ENCODE measurements at places on chromosomes 12 and 14.

- no peak for DNase-seq
Observed at GRCh38 chr12:28828318-28828717, 320.8 kb upstream of the FAR2 start.

DNA sequence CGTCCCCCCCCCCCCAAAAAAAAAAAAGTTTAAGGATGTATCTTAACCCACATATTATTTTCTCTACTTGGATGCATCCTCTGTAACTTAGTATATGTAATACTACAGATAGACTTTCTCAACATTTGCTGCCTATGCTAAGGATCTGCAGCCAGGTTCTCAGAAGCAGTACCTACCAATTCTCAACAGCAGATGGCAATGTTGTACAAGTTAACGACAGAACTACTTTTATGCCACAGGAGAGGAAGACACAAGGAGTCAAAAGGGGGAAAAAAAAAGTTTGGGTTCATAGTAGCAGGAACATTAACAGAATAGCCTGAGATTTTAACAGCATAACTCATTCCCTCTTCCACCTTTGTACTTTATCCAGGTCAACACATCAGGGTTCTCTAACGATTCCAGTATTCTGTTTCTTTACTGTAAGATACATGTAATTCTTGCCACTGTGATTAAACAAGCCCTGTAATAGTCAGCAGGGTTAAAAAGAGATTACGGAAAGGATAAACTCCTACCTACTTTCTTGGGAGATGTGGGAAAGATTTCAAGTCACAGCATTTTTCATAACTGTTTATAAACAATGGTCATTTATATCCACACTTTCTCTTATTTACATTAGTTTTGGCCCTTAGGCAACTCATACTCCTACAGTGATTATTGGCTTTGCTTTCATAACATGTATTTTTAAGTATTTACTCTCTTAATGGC is 5.7 kb upstream of the NEK9 start:
- peak; percentile 55 for DNase-seq

GRCh38 chr14:98514016-98514415 is 758.0 kb downstream of the BCL11B start:
- no peak for DNase-seq

DNA sequence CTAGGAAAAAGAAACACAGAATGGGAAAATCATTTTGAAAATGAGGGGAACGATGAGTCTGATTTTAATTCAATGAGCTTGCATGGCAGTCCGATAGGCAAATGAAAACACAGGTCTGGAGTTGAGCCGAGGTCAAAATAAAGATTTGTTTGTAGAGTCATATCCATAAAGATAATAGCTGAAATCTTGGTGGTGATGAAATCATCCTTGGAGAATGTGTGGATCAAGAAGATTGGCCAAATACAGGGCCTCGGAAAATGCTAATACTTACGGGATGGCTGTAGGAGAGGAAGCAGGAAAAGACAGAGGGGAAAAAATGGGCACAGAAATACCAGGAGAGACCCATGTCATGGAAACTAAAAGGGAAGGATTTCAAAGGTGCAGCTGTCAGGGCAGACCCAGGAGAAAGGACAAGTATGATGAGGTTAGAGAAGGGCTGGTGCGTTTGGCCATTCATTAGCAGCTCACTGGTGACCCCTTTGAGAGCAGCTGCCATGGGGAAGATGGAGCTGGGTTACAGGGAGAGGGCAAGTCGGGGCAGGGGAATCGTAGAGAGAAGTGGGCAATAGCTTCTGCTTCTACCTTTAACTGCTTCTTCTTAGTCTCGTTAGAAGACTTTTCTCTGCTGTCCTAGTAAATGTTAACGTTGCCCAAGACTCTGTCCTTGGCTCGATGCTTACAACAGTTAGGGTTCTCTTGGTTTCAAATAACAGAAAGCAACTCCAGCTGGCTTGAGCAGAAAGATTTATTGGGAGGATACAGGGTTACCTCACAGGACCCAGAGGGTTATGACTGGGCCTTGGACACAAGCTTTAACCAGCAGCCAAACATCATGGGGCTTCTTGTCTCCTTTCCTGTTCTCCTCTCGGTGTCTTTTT is 161.8 kb downstream of the EFCAB11 start:
- DNase-seq, result no peak

GRCh38 chr12:5200278-5201087 is 156.8 kb downstream of the KCNA5 start:
- no peak for DNase-seq

DNA sequence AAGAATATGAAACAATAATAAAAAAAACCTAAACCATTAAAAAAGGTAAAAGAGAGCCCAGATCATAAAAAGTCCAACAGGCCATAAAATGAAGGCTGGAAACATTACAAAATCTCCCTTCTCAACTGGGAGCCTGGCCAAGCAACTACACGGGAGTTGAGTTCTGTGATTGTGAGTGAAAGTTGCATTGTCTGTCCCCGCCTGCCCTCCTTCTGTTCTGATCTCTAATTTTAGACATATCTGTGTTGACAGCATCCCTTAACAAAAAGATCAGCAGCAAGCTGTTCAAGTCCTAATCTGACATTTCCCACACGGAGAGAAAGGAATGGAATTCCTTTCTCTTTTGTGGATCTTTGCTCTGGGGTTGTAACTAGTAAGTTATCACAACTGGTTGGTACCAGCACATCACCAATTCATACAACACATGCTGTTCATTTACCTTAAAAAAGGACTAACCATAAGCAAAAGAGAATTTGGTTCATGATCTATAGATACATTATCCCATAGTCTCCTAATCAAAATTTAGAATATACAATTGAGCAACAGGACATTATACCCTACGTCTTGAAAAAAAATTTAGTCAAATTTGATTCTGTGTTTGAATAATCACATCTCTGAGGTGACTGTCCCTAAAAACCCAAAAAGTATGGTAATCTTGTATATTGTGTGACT is 205.1 kb upstream of the GZMB start:
- DNase-seq, result no peak

- no peak for DNase-seq
Observed at GRCh38 chr12:39780913-39781446, 161.4 kb upstream of the ABCD2 start.

- no peak for DNase-seq
Observed at GRCh38 chr12:57623811-57624390, 9.1 kb downstream of the B4GALNT1 start.

GRCh38 chr12:130220706-130221100 is 58.4 kb downstream of the FZD10 start:
- DNase-seq, result no peak

GRCh38 chr14:81206115-81206514 is 14.6 kb downstream of the GTF2A1 start:
- DNase-seq, result no peak

DNA sequence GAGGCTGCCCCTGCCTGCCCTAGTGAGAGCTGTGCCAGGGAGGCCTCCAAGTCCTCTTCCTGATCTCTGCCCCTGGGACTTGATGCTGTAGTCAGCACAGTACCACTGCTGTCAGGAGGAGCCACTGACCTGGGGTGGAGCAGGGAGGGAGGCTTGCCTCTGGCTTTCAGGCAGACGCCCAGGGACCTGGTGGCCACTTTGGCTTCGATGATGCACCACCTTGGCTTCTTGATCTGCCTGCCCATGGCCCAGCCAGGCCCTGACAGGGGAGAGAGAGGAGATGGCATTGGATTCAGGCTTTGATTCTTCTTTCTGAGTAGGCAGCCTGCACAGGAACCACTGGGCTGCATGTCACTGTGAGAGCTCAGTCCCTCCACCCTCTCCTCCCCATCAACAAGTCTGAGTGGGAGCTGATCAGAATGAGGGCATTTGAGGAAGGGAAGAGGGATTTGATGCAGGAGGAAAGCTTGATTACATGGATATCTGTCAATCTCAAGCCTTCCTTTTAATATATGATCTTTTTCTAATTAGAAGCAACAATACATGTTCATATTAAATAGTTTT is 24.7 kb downstream of the TMEM63C start:
- no peak for DNase-seq

DNA sequence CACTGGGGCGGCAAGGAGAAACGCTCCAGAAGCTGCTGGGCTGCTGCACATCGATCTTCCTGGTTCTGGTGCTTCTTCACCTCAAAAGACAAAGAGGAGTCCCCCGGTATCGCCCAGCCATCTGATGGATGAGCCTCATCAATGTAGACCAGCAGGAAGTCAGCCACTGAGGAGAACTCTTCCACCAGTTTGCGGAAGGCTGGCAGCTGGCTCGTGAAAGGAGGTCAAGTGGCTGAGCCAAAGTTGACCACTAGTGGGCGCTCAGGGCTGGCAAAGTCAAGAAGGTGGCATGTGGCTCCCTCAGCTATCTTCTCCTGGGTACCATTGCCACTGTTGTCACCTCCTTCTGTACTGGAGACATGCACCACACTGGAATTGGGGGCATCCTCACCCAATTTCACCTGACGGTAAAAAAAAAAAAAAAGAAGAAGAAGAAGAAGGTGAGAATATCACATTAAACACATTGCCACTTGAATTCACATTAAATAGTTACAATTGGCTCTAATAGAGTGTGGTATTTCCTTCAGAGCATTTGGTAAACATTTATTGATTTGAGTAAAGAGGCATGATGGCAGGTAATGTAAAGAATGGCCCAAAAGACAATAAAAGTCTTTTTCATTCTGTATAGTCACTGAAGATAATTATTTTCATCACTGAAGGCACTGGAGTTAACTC is 8.3 kb downstream of the DIO2 start:
- no peak for DNase-seq

DNA sequence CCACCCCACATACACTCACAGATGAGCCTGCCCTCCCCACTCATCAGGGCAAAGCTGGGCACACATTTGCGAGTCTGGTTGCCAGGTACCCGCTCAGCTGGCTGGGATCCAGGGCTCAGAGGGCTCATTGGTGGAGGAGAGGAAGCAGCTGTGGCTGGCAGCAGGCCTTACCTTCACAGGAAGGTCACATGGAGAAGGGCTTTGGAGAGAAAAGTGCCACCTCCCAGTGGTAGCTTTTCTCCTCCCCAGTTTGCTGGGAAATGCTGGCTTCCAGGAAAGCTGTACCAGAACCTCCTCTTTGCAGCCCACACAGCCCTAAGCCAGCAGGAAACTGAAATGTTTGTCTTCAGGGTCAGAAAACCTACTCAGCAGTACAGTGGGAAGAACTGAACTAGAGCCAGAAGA is 55.6 kb downstream of the LGMN start:
- no peak for DNase-seq

DNA sequence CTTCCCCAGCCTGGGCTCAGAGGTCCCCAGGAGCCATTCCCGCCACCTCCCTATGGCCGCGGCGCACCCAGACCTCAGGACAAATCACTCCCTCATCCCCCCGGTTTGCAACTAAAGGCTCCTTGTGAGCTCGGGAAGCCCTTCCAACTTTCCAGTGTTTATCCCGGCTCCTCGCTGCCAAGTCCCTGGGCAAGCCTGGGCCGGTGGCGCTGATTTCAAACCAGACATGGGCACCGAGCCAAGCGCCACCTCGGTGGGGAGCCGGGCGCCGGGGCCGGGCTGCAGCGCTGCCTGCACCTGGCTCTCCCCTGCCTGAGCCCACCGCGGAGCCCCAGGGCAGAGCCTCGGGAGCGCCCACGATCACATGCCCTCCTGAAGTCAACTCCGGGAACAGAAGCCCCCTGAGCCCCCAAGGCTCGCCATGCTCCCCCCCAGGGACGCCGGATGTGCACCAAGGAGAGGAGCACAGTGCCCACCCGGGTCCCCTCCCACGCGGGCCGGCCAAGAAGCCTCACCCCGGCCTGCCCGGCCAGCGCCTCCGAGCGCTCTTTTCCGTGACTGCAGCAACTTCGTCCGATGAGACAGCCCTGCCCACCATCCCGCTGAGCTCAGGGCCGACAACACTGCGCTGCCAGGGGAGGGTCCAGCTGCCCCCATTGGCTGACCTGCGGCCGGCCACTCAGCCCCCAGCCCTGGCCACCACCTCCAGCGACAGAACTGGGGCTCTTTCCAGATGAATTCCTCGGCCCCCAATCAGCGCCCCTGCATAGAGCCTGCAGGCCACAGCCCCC is 50.0 kb downstream of the NCOR2 start:
- no peak for DNase-seq

- DNase-seq, result no peak
Observed at GRCh38 chr12:121050725-121051124, 11.7 kb upstream of the OASL start.

DNA sequence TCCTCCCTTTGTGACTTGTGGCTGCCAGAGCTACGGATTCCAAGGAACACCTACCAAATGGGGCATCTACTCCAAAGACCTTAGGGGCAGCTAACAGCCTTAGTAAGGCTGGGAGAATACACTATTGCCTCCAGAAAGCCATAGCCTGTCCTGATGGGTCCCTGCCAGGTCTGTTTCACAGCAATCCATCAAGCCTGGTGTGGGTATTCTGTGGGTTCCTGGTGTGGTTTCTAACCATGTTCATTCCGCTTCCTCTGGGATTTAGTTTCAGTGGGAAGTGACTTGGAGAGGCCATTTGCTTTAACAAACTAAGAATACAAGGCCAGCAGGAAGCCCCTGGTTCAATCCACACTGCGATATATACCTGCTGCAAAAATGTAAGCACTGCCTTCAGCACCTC is 220.5 kb downstream of the FOXN3 start:
- no peak for DNase-seq

DNA sequence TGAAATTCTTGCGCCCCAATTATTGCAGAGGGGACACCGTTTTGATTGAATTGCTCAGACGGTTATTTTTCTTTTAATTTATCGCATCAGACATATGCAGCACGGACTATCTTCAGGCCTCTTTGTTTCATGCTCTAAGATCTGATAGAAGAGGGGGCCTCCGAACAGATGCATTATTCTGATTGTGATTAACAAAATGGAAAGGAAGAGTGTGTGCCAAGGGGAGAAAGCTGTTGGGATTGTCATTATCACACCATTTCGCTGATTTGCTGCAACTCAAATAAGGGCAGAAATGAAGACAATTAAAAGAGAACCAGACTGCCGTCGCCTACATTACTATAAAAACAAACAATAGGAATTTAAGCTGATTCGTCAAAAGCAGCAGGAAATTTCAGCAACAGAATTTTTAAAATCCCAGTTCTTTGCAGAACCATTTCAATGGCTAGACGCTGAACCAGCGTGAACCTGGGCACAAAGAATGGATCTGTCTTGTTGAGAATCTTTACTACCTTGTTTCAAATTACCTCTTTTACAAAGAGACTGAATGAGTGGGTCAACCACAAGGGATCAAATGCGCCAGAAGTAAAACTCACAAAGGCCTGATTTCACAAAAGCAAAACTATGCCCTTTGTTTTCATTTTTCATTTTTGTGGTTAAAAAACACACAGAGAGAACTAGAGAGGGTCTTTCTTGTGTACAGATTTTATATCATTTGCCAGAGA is 30.6 kb downstream of the TMEM132D start:
- no peak for DNase-seq

GRCh38 chr12:59645242-59645641 is 49.4 kb downstream of the SLC16A7 start:
- DNase-seq, result no peak

DNA sequence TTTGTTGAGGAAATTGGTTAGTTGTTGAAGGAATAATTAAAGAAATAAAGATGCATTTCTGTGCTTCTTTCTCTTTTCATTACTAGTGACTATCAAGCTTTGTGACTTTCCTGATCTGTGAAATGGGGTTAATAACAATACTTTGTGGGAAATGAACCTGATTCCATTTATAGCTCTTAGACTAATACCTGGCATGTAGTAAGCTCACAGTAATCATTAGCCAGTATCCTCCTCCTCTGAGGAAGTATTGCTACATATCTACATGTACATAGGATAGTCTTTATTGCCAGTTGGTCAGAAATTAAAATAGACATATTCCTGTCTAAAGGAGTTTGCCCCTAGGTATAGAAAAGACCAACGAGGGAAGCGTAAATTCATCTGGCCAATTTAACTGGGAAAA is 1.8 kb upstream of the CCDC198 start:
- DNase-seq, result no peak
